ELF-1 (cell line): ENCODE measurements at places on chromosomes 13 and 19.

DNA sequence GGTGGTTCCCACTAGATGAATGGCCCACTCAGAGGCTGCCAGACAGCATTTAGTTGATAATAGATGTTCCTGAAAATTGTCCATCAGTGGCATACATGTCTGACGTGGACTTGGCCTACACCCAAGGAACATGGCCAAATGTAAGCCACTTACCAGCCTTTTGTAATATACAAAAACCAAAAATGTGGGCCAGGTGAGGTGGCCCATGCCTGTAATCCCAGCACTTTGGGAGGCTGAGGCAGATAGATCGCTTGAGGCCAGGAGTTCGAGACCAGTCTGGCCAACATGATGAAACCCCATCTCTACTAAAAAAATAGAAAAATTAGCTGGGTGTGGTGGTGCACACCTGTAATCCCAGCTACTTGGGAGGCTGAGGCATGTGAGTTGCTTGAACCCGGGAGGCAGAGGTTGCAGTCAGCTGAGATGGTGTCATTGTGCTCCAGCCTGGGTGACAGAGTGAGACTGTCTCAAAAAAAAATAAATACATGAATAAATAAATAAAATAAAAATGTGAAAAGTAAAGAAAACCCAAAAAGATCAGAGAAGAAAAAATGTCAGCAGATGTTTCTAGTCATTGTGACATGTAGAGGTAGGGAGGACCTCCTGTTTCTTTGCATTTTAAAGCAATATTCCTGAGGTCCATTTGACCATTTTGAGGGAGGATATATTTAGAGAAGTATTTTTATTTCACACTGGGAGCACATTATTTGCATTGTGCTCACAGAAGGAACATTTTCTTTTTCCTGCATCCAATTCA, 7.1 kb upstream of the WTIP start:
- DNase-seq = no peak

- DNase-seq = no peak
Measured at GRCh38 chr13:27140060-27140459, 31.6 kb downstream of the USP12 start.

DNA sequence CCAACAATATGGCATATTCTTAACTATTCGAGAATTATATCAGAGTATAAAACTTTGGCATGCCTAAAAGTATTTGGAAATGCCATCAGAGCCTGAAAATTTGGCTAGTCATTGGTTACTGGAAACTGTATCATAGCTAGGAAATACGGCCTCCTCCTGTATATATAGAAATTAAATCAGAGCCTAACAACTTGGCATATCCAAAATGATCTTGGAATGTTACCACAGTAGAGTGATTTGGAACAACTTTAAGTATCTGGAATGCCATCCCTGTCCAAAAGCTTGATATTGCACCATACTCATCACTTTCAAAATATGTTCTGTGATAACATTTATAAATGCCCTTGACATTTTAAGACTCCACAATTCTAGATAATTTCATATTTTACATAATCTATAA, 335.8 kb downstream of the SLITRK1 start:
- DNase-seq = no peak

- no peak for DNase-seq
Measured at GRCh38 chr13:76730220-76730619, 156.0 kb downstream of the KCTD12 start.

- DNase-seq = no peak
Measured at GRCh38 chr19:12543855-12544254, 7.4 kb downstream of the ZNF564 start.

DNA sequence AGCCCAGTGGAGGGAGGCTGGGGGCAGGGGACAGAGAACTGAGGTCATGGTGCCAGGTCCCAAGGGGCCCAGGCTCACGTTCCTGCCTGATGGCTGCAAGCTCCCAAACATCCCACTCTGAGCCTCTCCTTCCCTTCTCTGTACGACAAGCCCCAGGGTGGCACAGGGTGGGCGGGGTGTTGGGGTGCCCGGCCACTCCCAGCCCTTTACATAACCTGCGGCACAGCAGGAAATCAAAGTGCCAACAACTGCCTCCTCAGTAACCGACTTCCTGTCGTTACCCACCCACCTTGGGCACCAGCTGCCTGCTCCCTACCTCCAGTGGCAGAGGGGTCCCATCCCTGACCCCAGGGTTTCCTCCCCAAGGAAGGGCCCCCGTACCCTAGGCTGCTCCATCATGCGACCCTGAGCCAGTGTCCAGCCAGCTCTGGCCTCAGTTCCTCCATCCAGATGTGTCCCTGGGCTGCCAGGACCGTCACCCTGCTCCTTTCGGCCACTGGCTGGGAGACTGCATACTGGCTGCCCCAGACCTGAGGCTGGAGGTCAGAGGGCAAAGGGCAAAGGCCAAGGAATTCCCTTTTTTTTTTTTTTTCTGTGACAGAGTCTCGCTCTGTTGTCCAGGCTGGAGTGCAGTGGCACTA, 27.7 kb upstream of the NFIC start:
- no peak for DNase-seq
